ENCODE measurements at places on chromosomes 3 and 15.

GRCh38 chr15:49458145-49458544 lies 35.1 kb downstream of the FGF7 start:
- DNase-seq, result no peak

GRCh38 chr3:8400911-8401310 lies 100.7 kb upstream of the LMCD1 start:
- DNase-seq, result no peak

DNA sequence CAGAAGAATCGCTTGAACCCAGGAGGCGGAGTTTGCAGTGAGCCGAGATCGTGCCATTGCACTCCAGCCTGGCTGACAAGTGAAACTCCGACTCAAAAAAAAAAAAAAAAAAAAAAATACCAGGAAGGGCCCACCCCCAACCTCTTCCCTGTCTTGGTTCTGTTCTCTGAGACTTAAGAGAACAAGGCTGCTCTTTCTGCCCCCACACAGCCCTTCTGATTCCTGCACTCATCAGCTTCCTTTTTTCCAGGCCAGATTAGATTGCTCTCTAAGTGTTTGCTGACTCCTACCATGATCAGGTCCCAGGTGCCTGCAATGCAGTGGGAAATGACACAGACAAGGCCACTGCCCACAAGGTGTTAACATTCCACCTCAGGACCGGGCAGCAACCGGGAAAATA lies 13.0 kb downstream of the TMEM44 start:
- no peak for DNase-seq

DNA sequence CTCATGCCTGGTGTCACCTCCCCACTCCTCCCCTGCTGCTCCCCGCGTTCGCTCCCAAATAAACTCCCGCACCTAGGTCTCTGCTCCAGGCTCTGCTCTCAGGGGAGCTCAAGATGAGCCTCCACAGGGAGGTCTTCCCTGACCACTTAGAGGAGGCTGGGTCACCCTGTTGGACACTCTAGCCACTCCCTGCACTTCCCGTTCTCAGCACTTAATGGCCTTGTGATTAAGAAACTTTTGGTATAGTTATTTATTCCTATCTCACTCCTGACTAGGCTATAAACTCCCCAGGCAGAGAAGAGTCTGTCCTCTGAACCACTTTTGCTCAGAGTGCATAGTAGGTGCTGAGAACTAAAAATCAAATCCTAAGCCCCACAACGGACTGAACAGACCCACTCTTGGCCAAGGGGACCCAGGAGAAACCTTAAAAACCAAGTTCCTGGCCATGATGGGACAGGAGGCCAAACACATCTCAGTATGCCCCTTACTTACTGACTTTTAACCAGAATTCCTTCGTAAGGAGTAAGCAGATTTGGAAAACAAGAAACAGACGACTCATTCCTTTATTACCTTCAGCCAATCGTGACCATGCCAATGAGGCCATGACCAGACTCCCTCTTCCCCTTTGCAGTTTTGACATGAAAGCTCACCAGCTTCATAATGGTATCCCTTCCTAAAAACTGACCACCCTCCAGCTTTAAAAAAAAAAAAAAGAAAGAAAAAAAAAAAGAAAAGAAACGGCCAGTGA lies 69.0 kb upstream of the HRH1 start:
- no peak for DNase-seq

GRCh38 chr15:85754989-85755388 lies 39.7 kb downstream of the KLHL25 start:
- DNase-seq, result no peak

DNA sequence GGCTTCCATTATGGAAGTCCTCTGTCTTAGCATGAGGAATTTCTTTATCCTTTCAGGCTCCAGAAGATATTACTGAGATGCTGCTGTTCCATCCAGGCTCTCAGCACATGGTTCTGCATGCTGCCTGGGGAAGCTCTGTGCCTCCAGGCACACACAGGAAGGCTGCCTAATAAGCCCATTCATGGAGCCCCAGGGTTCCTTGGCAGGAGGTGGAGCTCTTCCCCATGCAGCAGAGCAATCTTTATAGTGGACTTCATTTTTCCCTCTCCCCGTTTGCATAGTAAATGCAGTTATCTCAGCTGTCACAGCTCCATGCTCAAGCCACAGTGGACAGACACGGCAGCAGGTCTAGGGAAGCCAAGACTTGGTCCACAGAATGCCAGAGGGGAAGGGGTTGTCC lies 57.6 kb downstream of the BOC start:
- no peak for DNase-seq

DNA sequence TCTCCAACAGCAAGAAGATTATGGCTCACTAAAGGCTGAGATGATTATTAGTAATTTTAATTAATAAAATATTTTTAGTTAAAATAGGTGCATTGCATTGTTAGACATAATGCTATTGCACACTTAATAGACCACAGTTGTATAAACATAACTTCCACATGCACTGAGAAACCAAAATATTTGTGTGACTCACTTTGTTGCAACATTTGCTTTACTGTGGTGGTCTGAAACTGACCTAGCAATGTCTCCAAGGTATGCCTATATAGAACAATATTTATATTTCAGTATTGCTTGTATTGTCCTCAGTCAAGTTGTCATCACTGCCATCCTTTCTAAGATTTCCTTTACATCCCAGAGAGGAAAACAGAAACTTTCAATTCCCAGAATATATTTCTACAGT lies 1215.2 kb downstream of the SI start:
- DNase-seq, result no peak

GRCh38 chr15:101307048-101307896 lies 12.2 kb upstream of the SNRPA1 start:
- DNase-seq, result no peak

- no peak for DNase-seq
Observed at GRCh38 chr15:83886321-83886720, 232.4 kb downstream of the ADAMTSL3 start.

GRCh38 chr3:151538456-151539393 lies 77.9 kb upstream of the IGSF10 start:
- peak; percentile 22 for DNase-seq

GRCh38 chr3:138325990-138326389 lies 3.7 kb downstream of the NME9 start:
- DNase-seq, result no peak

GRCh38 chr3:26634601-26635000 lies 12.0 kb downstream of the LRRC3B start:
- DNase-seq, result no peak

DNA sequence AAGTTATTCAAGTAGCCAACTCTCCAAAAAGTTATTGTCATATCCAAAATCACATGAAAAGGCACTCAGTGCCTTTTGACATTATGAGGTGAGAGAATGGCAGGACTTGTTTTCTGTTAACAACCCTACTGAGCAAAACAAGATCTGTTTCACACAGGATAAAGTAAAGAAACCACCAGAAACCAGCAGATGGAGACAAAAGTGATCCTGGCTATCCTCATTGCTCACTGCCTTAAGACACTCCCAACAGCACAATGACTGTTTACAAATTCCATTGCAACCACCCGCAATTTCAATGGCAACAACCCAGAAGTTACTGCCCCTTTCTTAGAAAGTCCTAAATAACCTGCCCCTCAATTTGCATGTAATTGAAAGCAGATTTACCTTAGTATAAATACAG lies 352.6 kb upstream of the NDN start:
- DNase-seq, result no peak
